ENCODE measurements at places on chromosomes 3 and 15.

GRCh38 chr3:19065027-19065426 is 83.3 kb upstream of the KCNH8 start:
- no peak for DNase-seq

GRCh38 chr3:189317911-189318310 is 146.1 kb downstream of the TPRG1 start:
- no peak for DNase-seq

- DNase-seq: no peak
These were observed 138.3 kb downstream of the CGGBP1 start for GRCh38 chr3:87920549-87920948.

DNA sequence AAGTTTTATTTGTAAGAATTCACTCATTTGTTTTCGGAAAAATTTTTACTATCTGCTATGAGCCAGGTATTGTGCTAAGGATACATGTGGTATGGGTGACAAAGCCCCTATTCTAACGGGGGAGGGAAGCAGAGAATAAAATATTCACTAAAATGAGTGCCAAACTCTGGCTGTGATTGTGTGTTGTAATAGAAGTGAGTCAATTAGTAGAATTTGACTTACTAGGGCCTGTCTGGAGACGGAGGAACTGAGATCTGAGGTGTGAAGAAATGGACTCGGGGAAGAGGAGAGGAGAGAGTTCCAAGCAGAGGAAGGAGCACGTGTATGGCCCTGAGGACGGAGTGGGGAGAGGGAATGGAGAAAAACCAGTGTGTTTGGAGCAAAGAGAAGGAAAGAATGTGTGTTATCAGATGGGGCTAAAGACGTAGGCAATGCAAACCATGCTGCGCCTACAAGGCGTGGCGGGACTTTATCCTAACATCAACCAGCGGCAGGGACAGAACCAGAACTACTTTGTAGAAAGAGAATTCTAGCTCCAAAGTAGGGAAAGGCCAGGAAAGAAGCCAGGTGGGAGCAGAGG is 89.1 kb downstream of the OSBPL10 start:
- DNase-seq: no peak

DNA sequence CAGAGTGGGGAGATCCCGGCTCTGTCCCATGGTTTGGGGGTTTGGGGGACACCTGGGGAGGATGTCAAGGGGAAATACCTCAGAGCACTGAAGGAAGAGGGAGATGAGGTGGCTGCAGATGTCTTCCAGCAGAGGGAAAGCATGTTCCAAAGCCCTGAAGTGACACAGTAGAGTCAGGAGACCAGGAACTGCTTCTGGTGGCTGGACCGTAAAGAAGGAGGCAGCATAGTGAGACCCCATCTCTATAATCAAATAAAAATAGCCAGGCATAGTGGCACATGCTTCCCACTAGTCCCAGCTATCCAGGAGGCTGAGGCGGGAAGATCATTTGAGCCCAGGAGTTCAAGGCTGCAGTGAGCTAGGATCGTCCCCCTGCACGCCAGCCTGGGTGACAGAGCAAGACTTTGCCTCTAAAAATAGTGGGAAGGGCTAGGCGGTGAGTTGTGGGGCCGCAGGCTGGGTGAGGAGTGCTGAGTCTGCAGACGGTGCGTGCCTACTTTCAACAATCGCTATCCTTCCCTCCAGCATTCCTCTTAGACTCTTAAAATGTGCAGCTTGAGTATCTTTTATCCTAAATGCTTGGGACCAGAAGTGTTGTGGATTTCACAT is 26.2 kb downstream of the HES1 start:
- no peak for DNase-seq

GRCh38 chr3:80769683-80770082 is 991.8 kb downstream of the GBE1 start:
- DNase-seq: no peak

DNA sequence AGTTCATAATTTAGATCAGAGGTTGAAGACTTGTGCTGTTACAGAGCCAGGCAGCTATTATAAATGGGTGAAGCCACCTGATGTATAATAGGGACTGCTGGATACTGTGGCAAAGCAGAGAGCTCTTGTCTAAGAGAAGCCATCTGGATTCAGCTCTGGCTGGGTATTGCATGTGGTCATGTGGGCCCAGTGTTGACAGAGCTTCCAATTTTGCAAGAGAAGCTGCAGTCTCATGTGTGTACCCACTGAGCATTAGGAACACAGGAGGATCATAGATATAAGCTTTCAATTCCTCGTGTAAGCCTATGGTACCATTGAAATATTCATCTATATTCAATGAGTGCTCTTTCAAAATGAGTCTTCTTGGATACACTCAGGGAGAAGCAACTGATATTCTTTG is 303.9 kb upstream of the SLCO3A1 start:
- no peak for DNase-seq

DNA sequence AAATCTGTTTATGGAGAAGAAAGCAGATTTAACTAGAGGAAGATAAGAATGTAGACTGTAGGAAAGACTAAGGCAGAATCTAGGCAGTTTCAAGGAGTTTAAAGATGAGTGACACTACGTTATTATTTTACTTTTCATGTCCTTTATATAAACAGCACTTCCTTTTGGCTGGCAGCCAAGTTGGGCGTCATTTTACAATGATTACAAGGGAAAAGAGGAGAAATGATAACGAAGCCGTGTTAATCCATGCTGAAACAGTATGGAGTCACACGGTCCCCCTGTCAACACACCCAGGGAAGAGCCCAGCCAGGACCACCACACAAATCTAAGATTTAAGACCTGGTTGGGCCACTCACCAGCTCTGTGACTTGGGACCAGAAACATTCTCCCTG is 83.7 kb upstream of the NEO1 start:
- DNase-seq: no peak

- DNase-seq: no peak
These were observed 31.6 kb upstream of the CLASP2 start for GRCh38 chr3:33749546-33750210.

- no peak for DNase-seq
These were observed 17.8 kb downstream of the MAPKBP1 start for GRCh38 chr15:41792000-41792637.

DNA sequence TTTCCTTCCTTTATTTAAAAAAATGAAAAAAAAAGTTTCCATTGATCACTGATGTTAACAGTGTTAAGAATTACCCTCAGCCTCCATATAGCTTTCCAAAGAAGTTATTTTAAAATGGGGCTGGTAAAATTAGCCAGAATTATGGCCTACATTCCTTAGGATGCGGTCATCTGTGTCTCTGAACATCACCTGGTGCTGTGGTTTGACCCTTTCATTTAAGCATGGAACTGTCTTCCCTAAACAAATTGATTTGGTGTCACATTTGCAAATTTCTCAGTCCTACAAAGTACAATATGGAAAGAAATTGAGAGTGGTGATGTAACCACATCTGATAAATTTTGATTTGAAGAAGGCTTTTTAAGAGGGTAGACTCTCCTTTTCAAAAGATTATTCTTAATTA is 40.3 kb upstream of the ZPLD1 start:
- DNase-seq: no peak
